Panc1 (cell line): ENCODE measurements at places on chromosomes 1 and 21. TPM values are rescaled to one million over a fixed set of nuclear protein-coding genes. Genes with fewer than 3 reads are reported as not detected.

C1orf122 gene
- 77.2 TPM for total RNA-seq

DNA sequence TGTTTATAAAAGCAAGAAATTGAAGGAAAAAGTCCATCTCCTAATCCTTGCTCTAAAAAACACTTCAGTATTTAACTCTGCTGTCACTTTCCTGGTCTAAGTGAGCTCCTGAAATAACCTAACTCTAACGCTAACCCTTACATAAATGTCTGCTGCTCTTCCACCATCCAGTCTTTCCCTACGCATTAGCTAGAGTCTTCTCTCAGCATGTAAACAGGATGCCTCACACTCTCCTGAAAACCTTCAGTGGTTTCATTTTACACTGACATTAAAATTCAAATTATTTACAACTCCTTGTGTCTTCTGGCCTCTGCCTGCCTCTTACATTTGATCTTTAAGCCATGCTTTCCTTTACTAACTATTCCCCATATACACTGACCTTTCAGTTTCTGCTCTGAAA, 697.6 kb upstream of the CXADR start:
- H3K27ac ChIP-seq: no peak overlapping the region
- no peaks in the 10 kb centered on the region for H3K4me1 ChIP-seq
- no peak overlapping the region for H3K4me3 ChIP-seq
- H3K36me3 ChIP-seq: no peaks in the 10 kb centered on the region

GRCh38 chr1:54099061-54099610, 45.7 kb downstream of the TCEANC2 start:
- no peaks in the 10 kb centered on the region for H3K4me1 ChIP-seq
- no peaks in the 10 kb centered on the region for H3K36me3 ChIP-seq
- H3K4me3 ChIP-seq: no peak overlapping the region
- no peak for DNase-seq

OPTC gene
- not detected for total RNA-seq

- H3K4me1 ChIP-seq: no peaks in the 10 kb centered on the region
- no peaks in the 10 kb centered on the region for H3K27me3 ChIP-seq
- no peaks in the 10 kb centered on the region for H3K36me3 ChIP-seq
- H3K4me3 ChIP-seq: no peak overlapping the region
- no peak for DNase-seq
Measured at GRCh38 chr1:28899267-28899666, 15.1 kb upstream of the EPB41 start.

DNA sequence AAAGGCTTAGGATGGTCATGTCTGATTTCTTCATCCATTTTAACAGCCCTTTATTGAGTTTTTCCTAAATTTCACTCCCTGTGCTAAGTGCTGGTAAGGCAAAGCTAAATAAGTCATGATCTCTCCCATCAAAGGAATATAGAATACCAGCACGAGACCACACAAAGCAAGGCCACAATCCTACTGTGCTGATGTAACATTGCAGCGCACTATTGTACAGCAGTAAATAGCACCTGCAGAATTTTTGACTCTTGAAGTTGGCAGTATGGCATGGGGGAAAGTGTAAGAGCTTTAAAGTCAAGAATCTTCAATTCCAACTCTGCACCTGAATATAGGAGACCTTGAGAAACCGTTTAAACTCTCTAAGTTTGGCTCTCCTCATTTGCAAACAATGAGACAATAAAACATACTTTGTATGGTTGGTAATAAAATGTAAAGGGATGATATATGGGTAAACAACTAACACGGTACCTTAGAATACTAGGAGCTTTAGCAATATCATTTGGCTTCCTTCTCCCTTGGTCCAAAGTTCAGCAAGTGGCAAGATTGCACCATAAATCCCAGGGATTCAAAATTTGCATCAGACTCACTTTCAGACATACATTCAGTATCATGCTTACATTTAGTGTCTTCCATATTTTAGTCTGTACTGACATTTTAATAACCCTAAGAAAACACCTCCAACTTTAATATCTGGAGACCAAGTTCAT, 132.9 kb upstream of the PRDX6 start:
- H3K27me3 ChIP-seq: no peaks in the 10 kb centered on the region
- H3K4me3 ChIP-seq: no peak overlapping the region
- H3K36me3 ChIP-seq: no peaks in the 10 kb centered on the region
- H3K27ac ChIP-seq: no peak overlapping the region

LIN28A gene
- 0.64 TPM for total RNA-seq

DNA sequence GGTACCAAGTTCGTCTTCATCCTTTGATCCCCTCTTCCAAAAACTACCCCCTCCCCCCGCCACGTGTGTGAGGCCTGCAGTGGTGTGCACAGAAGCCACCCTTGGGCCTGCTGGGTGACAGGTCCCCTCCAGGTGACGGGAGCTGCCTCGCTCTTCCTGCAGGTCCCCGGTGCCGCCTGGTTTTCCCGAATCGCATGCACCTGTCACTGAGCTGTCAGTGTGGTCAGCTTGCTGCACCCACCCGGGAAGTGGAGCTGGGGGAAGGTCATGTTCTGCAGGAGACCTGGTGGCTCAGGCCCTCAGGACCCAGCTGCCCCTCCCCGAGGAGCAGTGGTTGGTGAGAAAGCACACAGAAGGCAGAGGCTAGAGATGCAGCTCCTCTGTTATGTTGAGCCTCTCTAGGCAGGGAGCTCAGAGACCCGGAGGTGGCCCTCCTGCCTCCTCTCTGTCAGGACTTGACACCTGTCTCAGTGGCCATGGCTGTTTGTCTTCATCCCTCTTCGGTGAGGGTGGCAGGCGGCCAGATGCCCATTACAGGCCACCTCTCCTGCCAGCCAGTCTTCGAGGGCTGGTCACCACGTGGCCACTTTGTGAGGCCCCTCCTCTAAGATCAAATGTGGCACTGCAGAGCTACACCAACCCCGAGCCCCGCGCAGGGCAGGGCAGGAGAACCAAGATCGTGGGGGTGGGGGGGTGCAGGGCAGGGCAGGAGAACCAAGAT, 60.9 kb downstream of the SKI start:
- no peaks in the 10 kb centered on the region for H3K36me3 ChIP-seq
- no peaks in the 10 kb centered on the region for H3K27me3 ChIP-seq

- H3K36me3 ChIP-seq: peaks cover 18% of the 10 kb centered on the region
- H3K4me3 ChIP-seq: no peak overlapping the region
- DNase-seq: no peak
- no peaks in the 10 kb centered on the region for H3K27me3 ChIP-seq
Measured at GRCh38 chr1:22518379-22518778, 44.9 kb upstream of the EPHA8 start.

- no peak for DNase-seq
- no peaks in the 10 kb centered on the region for H3K27me3 ChIP-seq
- H3K27ac ChIP-seq: no peak overlapping the region
Measured at GRCh38 chr1:78121710-78122109, 75.9 kb downstream of the GIPC2 start.

- H3K36me3 ChIP-seq: no peaks in the 10 kb centered on the region
- H3K4me3 ChIP-seq: no peak overlapping the region
- DNase-seq: no peak
- no peak overlapping the region for H3K27ac ChIP-seq
Measured at GRCh38 chr1:162722036-162722435, 68.5 kb upstream of the HSD17B7 start.

DNA sequence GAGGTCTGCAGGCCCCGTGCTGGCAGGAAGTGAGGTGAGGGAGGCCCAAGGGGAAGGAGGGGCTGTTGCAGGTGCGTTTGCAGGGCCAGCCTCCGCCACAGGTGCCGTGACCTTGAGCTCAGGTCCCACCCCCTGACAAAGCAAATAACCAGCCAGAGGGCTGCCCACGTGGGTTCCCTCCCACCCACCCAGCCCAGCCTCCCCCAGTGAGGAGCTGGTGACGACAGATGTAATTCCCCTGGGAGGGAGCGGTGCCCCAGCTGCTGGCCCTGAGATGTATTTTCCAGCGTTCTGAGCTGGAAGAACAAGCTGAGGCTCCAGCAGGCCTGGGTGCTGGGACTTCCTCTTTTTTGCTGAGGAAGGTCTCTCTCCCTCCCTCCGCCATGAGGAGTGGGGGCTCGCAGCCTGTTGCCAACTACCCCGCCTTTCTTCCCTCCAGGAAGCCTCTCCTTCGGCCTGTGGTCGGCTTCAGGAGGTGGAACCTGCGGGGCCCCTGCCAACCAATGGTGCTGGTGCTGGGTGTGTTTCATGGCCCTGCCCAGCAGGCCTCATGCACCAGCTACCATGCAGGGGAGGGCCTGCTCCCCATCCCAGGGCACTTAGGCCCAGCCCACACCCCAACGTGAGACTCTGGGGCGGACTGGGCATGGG, 153.2 kb downstream of the PRDM16 start:
- no peaks in the 10 kb centered on the region for H3K36me3 ChIP-seq
- H3K27ac ChIP-seq: no peak overlapping the region
- no peak for DNase-seq
- H3K4me1 ChIP-seq: peaks cover 4% of the 10 kb centered on the region
- no peaks in the 10 kb centered on the region for H3K27me3 ChIP-seq

- H3K36me3 ChIP-seq: no peaks in the 10 kb centered on the region
- peaks cover 26% of the 10 kb centered on the region for H3K27me3 ChIP-seq
- peaks cover 2% of the 10 kb centered on the region; the same call in 1 of the 2 replicates for H3K4me1 ChIP-seq
Measured at GRCh38 chr1:18110968-18111367, 3.4 kb downstream of the IGSF21 start.

GJA8 gene
- not detected for total RNA-seq

- DNase-seq: no peak
- H3K27me3 ChIP-seq: no peaks in the 10 kb centered on the region
- no peaks in the 10 kb centered on the region for H3K36me3 ChIP-seq
Measured at GRCh38 chr1:168261390-168261789, 19.3 kb upstream of the TBX19 start.

DNA sequence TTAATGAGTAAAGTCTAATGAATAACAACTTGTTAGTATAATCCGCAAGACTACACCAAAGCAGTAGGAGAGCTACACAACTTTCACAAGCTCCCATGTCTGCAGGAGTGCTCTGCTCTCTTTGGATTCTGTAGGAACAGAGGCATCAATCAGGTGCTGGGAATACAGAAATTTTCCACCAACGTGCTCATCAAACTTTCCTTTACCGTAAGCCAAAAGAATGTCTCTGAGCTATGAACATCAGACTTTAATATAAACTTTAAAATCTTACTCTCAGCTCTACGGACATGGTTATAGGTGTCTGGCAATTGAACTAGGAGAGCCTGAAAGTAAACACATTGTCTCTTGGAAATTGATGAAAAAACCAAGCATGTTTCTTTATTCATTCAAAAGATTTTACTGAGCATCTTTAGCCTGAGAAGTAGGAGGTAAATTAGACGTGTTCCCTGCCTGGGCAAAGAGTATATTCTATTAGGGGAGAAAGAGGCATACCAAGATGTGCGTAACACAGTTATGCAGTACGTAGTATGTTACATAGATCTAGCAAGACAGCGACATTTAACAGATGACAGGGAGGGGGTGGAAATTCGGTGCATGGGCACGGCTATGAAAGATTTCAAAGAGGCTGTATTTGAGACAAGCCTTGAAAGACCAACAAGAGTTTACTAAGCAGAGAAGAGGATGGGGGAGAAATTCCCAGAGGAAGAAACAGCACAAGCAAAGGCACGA, 85.2 kb downstream of the TM2D1 start:
- peaks cover 3% of the 10 kb centered on the region; the same call in 1 of the 2 replicates for H3K4me1 ChIP-seq
- no peak for DNase-seq
- H3K27me3 ChIP-seq: no peaks in the 10 kb centered on the region
- H3K27ac ChIP-seq: no peak overlapping the region
- H3K36me3 ChIP-seq: no peaks in the 10 kb centered on the region
- H3K4me3 ChIP-seq: no peak overlapping the region

- no peaks in the 10 kb centered on the region; the same call in 1 of the 2 replicates for H3K27me3 ChIP-seq
- no peak overlapping the region for H3K4me3 ChIP-seq
Measured at GRCh38 chr1:181061891-181062835, 26.3 kb upstream of the IER5 start.

DNA sequence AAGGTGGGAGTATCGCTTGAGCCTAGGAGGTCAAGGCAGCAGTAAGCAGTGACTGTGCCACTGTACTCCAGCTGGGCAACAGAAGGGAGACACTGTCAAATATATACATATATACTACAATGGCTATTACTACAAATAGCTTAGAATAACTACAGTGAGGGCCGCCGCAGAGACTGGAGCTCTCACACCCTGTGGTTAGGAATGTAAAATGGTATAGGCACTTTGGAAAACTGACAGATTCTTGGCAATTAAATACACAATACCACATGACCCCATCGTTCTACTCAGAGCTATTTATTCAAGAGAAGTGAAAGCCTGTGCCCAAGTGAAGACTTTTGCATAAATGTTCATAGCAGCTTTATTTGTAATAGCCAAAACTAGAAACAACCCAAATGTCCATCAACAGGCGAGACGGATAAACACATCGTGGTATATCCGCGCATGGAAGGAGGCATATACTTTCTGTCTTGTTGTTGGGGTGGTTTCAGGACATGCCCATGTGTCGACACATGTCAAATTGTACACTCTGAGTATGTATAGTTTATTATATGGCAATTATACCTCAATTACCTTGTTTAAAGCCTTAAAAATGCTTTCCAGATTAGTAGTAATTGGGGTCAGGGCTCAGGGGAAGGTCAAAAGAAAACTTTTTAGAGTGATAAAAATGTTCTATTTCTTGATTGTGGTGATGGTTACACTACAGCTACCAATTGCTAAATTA, 123.4 kb downstream of the RIPK4 start:
- H3K36me3 ChIP-seq: no peaks in the 10 kb centered on the region
- peaks cover 38% of the 10 kb centered on the region for H3K4me1 ChIP-seq
- no peak for DNase-seq
- H3K4me3 ChIP-seq: no peak overlapping the region
- H3K27me3 ChIP-seq: no peaks in the 10 kb centered on the region
- peak overlapping the region; percentile 100 for H3K27ac ChIP-seq

- no peaks in the 10 kb centered on the region for H3K27me3 ChIP-seq
- H3K4me1 ChIP-seq: peaks cover 25% of the 10 kb centered on the region
- DNase-seq: peak; percentile 25
- H3K4me3 ChIP-seq: no peak overlapping the region
- peak overlapping the region; percentile 77 for H3K27ac ChIP-seq
Measured at GRCh38 chr1:53107570-53108322, 34.7 kb downstream of the SLC1A7 start.

TBX15 gene
- total RNA-seq: 1.9 TPM

DNA sequence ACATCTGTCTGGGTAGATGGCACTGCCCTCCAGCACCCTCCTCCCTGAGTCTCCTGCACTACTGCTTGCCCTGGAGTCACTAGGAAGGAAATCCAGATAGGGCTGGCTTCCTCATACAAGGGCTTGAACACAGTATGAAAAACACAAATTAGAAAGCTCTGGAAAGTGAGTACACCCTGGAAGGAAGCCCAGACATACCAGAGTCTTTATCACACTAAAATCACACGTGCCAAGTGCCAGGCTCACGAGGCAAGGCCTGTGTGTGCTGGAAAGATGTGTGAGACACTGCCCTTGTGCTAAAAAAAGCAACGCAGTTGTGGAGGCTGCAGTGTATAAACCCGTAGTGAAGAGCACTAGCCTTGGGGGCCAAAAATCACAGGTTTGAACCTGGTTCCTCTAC, 28.3 kb upstream of the S100A7 start:
- H3K36me3 ChIP-seq: no peaks in the 10 kb centered on the region
- H3K27ac ChIP-seq: no peak overlapping the region; the same call in 1 of the 2 replicates
- DNase-seq: no peak
- H3K4me3 ChIP-seq: no peak overlapping the region
- H3K27me3 ChIP-seq: no peaks in the 10 kb centered on the region

- no peaks in the 10 kb centered on the region for H3K36me3 ChIP-seq
- H3K4me1 ChIP-seq: no peaks in the 10 kb centered on the region
- H3K27ac ChIP-seq: no peak overlapping the region
- H3K4me3 ChIP-seq: no peak overlapping the region
- DNase-seq: no peak
Measured at GRCh38 chr1:74629283-74629682, 44.3 kb downstream of the ERICH3 start.

- H3K27me3 ChIP-seq: no peaks in the 10 kb centered on the region
- H3K4me1 ChIP-seq: no peaks in the 10 kb centered on the region
- no peak overlapping the region for H3K4me3 ChIP-seq
- DNase-seq: peak; percentile 12
- no peaks in the 10 kb centered on the region for H3K36me3 ChIP-seq
- H3K27ac ChIP-seq: no peak overlapping the region
Measured at GRCh38 chr1:188782220-188782841, 1695.3 kb downstream of the BRINP3 start.

NRIP1 gene
- 19.1 TPM for total RNA-seq
